ENCODE measurements at places on chromosomes 13 and 19.

GRCh38 chr19:15702534-15702930, 25.3 kb upstream of the OR10H2 start:
- peak; percentile 76 for DNase-seq

- DNase-seq = no peak
These were observed 16.4 kb downstream of the SMIM24 start for GRCh38 chr19:3463714-3464586.

DNA sequence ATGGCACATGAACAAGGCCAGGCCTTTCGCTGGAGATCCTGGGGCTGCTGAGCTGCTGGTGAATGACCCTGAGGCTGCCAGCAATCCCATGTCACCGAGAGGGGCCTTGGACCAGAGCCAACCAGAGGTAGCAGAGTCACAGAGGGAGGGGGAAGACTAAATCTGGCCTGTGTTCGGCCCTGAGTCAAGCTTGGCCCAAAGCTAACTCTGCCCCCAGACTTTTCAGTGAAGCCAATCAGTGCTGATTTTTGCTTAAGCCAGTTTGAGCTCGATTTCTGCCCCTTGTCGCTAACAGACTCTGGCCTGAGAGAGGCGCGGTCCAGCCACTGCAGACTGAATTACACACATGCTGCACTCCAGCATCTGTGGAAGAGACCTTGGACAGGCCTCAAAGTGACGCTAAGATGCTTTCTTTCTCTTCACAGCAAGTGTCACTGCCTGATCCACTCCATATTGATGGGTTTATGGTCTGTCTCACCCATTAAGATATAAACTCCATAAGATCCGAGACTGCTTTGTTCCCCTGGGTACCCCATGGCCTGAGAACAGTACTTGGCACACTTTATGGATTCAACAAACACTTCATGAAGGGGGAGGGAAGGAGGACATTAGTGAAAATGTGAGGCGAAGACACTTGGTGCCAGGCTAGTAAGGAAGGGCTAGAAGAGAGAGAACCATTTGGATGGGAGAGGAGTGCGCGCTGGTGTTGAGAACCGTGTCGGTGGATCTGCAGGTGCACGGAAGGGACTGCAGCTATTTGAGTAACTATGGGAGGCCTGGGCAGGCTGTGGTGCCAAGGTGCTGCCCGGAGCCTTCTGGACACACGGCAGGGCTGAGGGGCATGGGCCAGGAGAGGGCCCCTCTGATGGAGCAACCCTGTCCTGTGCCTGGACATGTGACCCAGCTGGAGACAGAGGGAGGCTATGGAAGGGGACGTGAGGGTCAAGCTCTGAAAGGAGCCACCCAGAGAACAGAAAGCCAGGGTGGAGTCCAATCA, 17.6 kb downstream of the RANBP3 start:
- no peak for DNase-seq

GRCh38 chr13:75021151-75021550, 460.8 kb downstream of the TBC1D4 start:
- DNase-seq = no peak

- DNase-seq = no peak
These were observed 231.5 kb upstream of the KLHL1 start for GRCh38 chr13:70339738-70340137.

- DNase-seq = peak; percentile 16
These were observed 83.9 kb upstream of the TSC22D1 start for GRCh38 chr13:44660050-44660449.

DNA sequence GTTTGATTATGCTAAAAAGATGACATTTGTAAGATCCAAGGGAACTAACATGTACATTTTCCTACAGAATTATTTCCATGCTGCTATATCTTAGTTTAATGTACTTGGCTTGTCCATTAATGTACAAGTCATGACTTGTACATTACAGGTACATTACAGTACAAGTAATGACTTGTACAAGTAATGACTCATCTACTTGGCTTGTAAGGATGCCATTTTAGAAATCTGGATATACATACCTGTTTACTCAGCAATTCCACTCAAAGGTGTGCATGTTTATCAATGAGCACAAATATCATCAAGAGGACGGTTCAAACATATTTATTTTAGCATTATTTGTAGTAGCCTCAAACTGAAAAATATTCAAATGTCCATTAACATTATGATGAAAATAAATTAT, 87.0 kb upstream of the TRPC4 start:
- DNase-seq = no peak

DNA sequence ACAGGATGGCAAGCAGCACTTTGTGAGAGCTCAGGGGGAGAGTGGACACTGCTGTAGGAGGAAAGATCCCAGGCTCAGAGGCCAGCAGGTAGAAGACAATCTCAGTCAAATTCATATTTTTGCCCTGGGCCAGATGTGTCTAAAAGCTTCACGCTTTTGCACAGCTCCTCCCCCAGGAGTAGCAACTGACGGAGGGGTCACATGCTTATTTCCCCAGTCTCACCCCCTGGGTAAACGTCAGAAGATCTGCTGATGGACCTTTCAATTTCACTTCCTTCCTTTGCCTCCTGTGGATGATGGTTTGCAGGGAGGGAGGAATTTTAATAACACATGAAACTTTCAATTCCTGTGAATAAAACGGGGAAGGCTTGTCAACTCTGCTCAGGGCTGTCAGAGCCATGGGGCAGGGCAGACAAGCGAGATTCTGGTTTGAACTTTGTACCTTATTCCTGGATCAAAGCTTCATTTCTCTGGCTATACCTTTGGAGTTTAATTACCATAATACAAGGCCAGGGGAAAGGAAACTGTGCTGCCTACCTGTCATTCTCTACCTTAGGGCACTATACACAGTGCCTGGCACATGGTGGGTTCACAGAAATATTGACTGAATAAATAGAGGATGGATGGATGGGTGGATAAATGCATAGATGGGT, 41.0 kb downstream of the POU4F1 start:
- no peak for DNase-seq

DNA sequence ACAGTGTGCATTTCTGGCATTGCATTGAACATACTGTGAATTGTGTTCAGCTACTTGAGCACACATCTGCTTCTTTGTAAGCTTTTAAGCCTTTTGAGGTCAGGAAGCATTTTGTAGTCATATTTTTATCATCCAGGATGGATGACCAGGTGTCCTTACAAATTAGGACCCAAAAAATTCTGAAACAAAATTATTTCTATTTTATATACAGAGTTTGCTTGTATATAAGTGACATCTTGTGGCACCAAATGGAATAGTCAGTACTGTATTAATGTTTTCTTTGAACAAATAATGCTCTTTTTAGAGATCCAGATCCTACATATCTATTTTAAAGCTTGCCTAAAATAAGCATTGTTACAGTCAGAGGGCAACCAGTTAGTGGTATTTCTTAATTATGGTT, 9.5 kb upstream of the SUPT20H start:
- DNase-seq = no peak

DNA sequence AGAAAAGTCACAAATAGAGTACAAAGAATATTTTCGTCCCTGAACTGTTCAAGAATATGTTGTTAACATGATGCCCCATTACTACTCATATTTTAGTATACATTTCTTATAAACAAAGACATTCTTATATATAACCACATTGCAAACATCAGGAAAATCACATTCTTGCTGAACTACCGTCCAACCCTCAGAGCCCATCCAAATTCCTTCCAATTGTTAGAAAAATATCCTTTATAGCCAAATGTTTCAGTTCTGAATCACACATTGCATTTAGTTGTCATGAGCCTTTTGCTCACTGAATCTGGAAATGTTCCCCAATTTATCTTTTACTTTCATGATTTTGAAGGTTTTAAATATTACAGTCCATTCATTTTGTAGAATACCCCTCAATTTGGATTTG, 467.8 kb upstream of the ARGLU1 start:
- no peak for DNase-seq

- no peak for DNase-seq
These were observed 109.5 kb downstream of the DCT start for GRCh38 chr13:94369972-94370436.

GRCh38 chr13:93249364-93250306, 23.0 kb downstream of the GPC6 start:
- peak; percentile 84 for DNase-seq

All from RPMI7951 (cell line).